Right ventricle myocardium superior (tissue), 1 donor: ENCODE measurements at places on chromosomes 7 and 10. TPM values are rescaled to one million over a fixed set of nuclear protein-coding genes. Genes with fewer than 3 reads are reported as not detected.

EN2 gene
- total RNA-seq, result 0.11 TPM

LIPF gene
- total RNA-seq, result not detected

SAP25 gene
- total RNA-seq, result 0.54 TPM

NPSR1 gene
- not detected for total RNA-seq

DENND2A gene
- 11.6 TPM for total RNA-seq

LRRC4 gene
- total RNA-seq, result 1.9 TPM

WDR86 gene
- 0.48 TPM for total RNA-seq

ASZ1 gene
- not detected for total RNA-seq

SLC18A2 gene
- 0.22 TPM for total RNA-seq

ZNF680 gene
- 18.3 TPM for total RNA-seq

PNLIPRP2 gene
- total RNA-seq, result not detected

LIPN gene
- total RNA-seq, result not detected

LYZL2 gene
- not detected for total RNA-seq

XRCC2 gene
- 0.38 TPM for total RNA-seq

BAG3 gene
- total RNA-seq, result 153 TPM

GDF10 gene
- 0.11 TPM for total RNA-seq

PLXNA4 gene
- 17.3 TPM for total RNA-seq

ADARB2 gene
- not detected for total RNA-seq

ZNF736 gene
- 3.8 TPM for total RNA-seq

GPC2 gene
- total RNA-seq, result 0.13 TPM

GJD4 gene
- not detected for total RNA-seq

JAKMIP3 gene
- 1.5 TPM for total RNA-seq

CDK14 gene
- 24.2 TPM for total RNA-seq

ACTL6B gene
- not detected for total RNA-seq

LHFPL3 gene
- not detected for total RNA-seq

FOXP2 gene
- 2.3 TPM for total RNA-seq

UCN3 gene
- total RNA-seq, result not detected

STEAP4 gene
- 20.1 TPM for total RNA-seq

ACBD5 gene
- 77.2 TPM for total RNA-seq

STEAP2 gene
- 10.5 TPM for total RNA-seq

FAM13C gene
- 5.9 TPM for total RNA-seq

AOAH gene
- total RNA-seq, result 2.7 TPM

HMX3 gene
- total RNA-seq, result not detected

CHAT gene
- not detected for total RNA-seq

PLEKHS1 gene
- total RNA-seq, result not detected

ANKRD7 gene
- total RNA-seq, result 0.81 TPM
